ENCODE measurements at places on chromosomes 1 and 21. TPM values are rescaled to one million over a fixed set of nuclear protein-coding genes. Genes with fewer than 3 reads are reported as not detected.

The PCP4 gene
- total RNA-seq, result 188 TPM

The PTCH2 gene
- 2.8 TPM for total RNA-seq

The CDC42BPA gene
- total RNA-seq, result 63.4 TPM

The S100A16 gene
- 41.6 TPM for total RNA-seq

The CACNA1E gene
- total RNA-seq, result 0.36 TPM

The IL19 gene
- not detected for total RNA-seq

The SAMD11 gene
- 2.1 TPM for total RNA-seq

The RGS16 gene
- total RNA-seq, result 2.5 TPM

The AMY1C gene
- total RNA-seq, result not detected

The UBE2G2 gene
- 51.5 TPM for total RNA-seq

The CHRM3 gene
- total RNA-seq, result 74.2 TPM

The USH2A gene
- total RNA-seq, result not detected

The CFAP141 gene
- not detected for total RNA-seq

The LRRC8B gene
- total RNA-seq, result 5.7 TPM

The TEX38 gene
- not detected for total RNA-seq

The S100A7 gene
- not detected for total RNA-seq

The SFN gene
- not detected for total RNA-seq

The DDAH1 gene
- 17.1 TPM for total RNA-seq

The MEGF6 gene
- 18.7 TPM for total RNA-seq

The C4BPB gene
- total RNA-seq, result 0.71 TPM

The EPHX1 gene
- total RNA-seq, result 66.8 TPM

The DEPDC1 gene
- not detected for total RNA-seq

The TMPRSS3 gene
- total RNA-seq, result 0.16 TPM

The MTARC2 gene
- total RNA-seq, result 22.7 TPM

The TNNT2 gene
- total RNA-seq, result not detected

The CDK18 gene
- 9.8 TPM for total RNA-seq

Measured in sigmoid colon (tissue), 7 donors.